Fibroblast of lung (primary cell): ENCODE measurements at places on chromosomes 1 and 21.

GRCh38 chr1:175911138-175911537 is 167.7 kb upstream of the TNR start:
- no peak for DNase-seq

GRCh38 chr1:6094801-6095505 is 49.3 kb downstream of the KCNAB2 start:
- no peak for DNase-seq

- no peak for DNase-seq
These were observed 2.2 kb upstream of the FOXD3 start for GRCh38 chr1:63320022-63320721.

- no peak for DNase-seq
These were observed 1.3 kb upstream of the ZNF678 start for GRCh38 chr1:227562037-227562436.

- no peak for DNase-seq
These were observed 9.0 kb downstream of the MGST3 start for GRCh38 chr1:165639821-165640623.

DNA sequence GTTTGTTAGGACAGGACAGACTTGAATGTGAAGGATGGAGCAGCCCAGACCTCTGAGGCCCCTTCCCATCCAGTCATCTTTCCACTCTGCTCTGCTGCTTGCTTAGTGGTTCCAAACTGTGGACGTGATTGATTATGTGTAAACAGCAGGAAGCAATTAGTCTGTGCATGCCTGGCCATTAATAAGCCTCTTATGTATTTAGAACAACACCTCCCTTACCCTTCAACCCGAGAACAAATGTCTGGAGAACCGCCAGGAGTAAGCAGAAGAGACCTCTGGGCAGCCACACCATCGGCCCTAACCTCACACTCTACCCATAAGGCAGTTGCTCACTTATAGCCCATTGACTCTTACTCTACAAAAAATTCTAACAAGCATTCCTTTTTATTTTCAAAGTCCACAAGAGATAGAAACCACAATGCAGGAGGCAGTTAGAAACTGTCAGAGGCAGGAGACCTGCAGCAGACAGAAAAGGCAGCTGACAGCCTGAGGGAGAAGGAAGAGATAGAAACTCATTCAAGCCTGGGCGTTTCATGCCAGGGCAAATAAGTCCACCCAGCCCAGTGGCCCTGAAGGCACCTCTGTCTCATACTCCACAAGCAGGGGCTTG is 5.8 kb upstream of the EPHA8 start:
- peak; percentile 28 for DNase-seq

GRCh38 chr1:59570524-59570923 is 244.2 kb upstream of the HOOK1 start:
- peak; percentile 8 for DNase-seq

DNA sequence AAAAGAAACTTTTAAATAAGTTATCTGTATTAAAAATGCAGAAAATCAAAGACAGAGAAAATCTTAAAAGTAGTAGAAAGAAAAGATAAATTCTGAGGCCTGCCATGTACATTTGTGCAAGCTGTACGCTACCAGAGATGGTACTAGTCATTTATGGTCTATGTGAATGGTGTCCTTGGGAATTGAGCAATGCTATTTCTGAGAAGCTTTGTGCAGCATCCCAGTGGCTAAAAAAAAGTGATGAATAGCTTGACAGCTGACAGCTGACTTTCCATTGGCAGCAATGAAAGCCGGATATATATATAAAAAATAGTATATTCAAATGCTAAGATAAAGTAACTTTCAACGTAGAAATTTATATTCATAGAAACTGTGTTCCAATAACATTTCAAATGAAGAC is 58.8 kb upstream of the KCTD3 start:
- DNase-seq = no peak

- DNase-seq = no peak
These were observed 754.6 kb downstream of the MRPL39 start for GRCh38 chr21:24852610-24853195.
